Activated T-helper 2 cell treated with anti-CD3 and anti-CD28 coated beads, Interferon-gamma antibody, Interleukin-2, Interleukin-4, amounts not matched to agents 10 μg/mL and 5 μg/mL and 100 μg/mL, durations not matched to agents 14 hours and 24 hours and 36 hours (primary cell): ENCODE measurements at places on chromosomes 7 and 10. TPM values are rescaled to one million over a fixed set of nuclear protein-coding genes. Genes with fewer than 3 reads are reported as not detected.

MYL7 gene
- not detected in 2 replicates for total RNA-seq

ITIH2 gene
- total RNA-seq, result not detected in 2 replicates

CRTAC1 gene
- not detected in 2 replicates for total RNA-seq

DNA sequence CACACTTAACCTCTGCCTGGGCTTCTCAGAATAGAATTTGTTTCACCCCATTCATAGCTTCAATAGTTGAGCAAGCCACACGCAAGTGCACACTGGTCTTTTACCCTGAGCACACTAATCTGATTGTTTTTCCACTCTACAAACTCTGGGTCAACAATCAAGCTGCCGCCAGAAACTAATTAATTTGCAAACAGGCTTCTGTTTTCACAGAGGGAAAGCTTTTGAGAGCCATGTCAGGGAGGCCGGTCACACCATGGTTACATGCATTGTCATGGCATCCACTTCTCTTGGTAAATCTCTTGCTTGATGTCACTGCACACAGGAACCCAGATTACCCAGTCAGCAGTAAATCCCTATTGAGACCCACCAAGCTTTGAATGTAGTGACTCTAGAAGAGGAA, 154.2 kb downstream of the SEMA3A start:
- no peak for DNase-seq

- DNase-seq, result peak; percentile 74
These were observed 2.5 kb downstream of the LRCH4 start for GRCh38 chr7:100583132-100584053.
